ENCODE measurements at places on chromosomes 11 and 22.

- no peak for DNase-seq
These were observed 76.4 kb downstream of the C2CD3 start for GRCh38 chr11:74094393-74094792.

DNA sequence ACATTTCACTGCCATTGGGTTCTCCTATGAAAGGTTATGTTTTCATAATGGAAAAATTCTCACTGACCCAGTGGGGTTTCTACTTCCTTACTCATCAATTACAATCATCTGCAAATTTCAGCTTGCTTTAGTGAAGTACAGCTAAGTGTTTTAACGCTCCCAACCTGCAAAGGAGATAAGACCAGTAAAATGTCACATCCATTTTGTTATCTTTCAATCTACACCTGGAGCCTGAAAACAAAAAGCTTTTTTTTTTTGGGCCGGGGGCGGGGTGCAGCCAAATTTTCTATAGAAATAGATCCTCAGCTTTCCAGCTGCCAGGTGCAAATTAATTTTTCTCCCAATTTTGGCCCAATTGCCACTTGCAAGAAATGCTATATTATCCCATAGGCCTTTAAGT lies 40.6 kb downstream of the CADM1 start:
- DNase-seq, result no peak

DNA sequence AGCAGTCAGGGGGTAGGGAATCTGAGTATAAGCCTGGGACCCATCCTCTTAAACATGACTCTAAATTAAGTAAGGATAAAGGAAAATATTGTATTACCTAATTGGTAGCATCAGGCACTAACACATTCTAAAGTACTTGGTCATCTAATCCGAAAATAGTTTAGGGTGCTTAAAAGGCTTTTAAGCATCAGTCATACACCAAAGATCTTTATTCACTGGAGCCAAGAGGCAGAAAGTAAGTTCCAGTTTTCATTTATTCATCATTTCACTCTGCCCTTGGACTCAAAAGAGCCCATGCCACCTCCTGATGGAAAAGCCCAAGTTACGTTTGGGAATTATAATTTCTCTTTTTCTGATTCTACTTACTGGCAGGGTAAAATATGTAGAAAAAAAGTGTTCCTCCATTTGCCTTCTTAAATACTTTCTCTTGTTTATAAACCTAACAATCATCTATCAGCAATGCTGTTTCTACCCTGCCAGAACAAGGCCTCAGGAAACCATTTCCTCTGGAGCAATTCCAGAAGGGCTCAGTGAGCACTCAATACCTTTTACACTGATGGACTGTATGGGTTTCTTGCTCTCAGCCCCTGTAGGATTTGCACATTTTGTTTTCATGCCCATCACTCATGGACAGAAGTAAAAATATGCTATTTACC lies 120.1 kb upstream of the SLC5A12 start:
- no peak for DNase-seq

DNA sequence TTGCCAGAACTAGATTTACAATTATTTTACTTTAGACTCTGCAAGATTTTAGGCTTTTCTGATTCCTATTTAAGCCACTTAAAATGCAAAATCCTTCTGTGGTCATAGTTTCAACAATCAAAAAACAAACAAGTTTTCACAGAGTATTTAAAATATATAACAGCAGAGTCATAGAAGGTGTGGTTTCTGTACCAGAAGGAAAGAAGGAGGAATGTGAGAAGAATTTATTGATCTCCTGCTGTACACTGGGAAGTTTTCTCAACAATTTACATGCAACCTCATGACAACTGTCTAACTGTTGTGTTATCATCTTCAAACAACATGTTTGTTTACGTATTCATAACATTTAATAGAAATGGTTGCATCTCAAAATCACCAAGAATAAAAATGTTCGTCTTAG lies 102.3 kb upstream of the CEP126 start:
- no peak for DNase-seq

GRCh38 chr11:70545610-70545912 lies 147.2 kb downstream of the CTTN start:
- DNase-seq, result no peak

DNA sequence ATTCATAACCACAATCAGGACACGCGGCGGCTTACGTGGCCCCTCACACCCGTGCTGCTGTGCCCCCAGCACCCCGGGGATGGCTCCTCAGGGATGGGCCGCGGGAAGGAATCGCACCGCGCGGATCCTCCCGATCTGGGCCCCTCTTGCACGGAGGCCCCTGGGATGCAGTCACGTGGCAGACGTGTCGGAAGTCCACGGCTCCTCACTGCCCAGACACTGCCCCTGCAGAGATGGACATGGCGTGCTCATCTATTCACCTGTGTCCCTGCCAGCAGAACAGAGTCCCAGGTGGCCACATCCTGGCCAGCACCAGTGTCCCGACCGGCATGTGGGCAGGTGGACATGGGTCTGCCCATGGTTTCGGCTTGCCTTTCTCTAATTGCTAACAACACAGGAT lies 12.8 kb downstream of the MOB2 start:
- no peak for DNase-seq

DNA sequence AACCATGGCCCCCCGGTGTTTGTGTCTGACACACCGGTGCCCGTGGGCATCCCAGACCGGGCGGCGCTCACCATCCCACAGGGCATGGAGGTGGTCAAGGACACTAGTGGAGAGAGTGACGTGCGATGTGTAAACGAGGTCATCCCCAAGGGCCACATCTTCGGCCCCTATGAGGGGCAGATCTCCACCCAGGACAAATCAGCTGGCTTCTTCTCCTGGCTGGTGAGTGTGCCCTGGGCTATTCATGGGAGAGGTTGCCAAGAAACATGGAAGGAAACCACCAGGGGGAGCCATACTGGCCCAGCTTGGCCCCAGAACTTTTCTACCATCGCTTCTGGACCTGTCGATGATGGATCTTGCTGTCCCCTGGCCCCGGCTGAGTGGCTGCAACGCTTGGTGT lies 36.5 kb downstream of the PRDM11 start:
- no peak for DNase-seq

DNA sequence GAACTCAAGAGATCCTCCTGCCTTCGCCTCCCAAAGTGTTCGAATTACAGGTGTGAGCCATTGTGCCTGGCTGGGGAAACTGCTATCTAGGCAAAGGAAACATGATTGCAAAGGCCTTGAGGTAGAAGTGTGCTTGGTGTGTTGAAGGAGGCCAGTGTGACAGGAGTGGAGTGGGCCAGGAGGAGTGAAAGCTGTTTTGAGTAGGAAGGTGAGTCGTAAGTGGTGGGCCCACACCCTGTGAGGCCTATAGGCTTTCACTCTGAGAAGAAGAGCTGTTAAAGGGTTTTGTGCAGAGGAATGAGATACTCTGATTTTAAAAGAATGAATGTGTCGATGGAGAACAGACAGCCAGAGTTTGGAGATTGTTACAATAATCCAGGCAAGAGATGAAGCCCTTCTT lies 43.4 kb downstream of the WEE1 start:
- no peak for DNase-seq

GRCh38 chr22:19730655-19731360 lies 7.5 kb downstream of the GP1BB start:
- peak; percentile 83 for DNase-seq

GRCh38 chr22:19522190-19522880 lies 1.9 kb downstream of the CLDN5 start:
- no peak for DNase-seq

- no peak for DNase-seq
These were observed 32.1 kb downstream of the ARHGEF17 start for GRCh38 chr11:73340164-73340563.

GRCh38 chr11:12232817-12233601 lies 122.6 kb downstream of the MICAL2 start:
- DNase-seq, result no peak

DNA sequence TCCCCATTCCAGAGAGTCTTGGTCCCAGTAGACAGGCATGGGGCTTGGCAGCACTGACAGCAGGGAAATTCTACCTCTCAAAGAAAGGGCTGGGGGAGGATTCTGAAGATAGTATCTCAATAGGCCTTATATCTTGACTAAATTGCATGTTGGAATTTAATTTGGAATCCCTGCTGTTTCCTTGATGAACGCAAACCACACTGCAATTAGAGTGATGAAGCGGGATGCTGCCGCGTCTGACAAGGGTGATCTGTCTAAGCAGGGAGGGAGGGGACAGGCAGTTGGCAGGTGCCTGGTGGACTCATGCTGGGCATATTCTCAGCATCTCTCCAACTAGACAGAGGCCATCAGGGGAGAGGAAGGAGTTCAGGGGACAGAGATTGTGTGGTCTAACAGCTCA lies 48.4 kb downstream of the COMMD9 start:
- DNase-seq, result no peak

DNA sequence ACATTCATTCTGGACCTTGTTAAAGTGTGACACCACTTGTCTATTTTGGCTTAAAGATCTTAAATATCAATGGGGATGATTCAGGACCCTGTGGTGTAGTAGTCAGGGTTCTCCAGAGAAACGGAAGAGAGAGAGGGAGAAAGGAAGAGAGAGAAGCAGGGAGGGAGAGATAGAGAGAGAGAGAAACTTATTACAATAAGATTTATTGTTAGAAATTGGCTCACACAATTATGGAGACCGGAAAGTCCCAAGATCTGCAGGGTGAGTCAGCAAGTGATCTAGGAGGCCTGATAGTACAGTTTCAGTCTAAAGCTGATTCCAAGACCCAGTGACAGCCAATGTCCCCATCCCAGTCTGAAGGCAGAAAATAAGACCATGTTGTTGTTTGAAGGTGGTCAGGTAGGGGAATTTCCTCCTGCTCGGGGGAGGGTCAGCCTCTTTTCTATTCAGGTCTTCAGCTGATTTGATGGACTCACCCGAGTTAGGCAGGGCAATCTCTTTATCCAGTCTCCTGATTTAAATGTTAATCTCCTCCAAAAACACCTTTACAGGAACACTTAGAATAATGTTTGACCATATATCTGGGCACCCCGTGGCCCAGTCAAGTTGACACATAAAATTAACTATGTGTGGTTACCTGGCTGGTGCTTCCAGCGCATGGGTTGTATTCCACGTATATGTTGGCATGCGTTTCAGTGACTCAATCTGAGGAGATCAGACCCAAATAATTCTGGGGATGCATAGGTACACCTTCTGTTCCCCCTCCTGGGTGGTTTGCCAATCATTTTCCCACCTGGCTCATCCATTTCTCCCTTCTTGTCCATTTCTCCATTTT lies 1350.5 kb downstream of the TBC1D22A start:
- DNase-seq, result no peak

DNA sequence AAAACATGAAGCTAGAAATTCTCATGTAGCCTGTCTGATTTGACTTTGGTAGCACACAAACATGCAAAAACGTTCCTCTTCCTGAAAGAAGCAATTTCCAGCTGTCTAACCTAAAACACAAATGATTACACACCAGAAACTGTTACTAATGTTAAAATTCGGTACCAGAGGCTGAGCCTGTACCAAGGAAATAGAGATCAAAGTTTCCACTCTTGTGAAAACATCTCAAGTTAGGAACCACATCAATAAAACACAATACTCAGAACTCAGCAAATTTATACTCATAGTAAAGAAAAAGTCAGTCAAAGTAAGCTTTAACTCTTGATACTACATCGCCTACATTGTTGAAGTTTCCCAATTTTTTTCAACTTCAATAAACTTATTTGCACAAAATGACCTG lies 107.8 kb downstream of the FCHSD2 start:
- no peak for DNase-seq

DNA sequence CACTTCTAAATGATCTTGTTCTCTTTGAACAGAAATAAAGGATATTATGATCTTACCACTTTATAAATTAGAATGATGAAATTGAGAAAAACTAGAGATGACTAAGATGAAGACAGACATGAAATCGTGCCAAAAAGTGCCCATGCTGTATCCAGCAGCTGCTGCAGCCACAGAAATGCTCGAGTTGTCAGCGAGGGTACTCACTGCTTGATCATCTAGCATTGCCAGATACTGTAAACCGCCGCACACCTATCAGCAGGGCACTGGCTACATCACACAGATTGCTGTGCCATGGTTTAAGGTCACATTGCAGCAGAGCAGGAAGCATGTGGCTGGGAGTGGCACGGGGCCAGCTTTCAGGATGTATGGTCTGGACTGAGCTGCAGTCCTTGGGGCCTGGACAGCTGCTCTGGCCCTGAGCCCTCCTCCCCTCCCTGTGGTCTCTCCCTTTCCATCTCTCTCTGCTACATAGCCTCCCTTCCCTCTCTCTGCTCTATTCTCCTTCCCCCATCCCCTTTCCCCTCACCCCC lies 51.0 kb upstream of the SEPTIN5 start:
- no peak for DNase-seq

DNA sequence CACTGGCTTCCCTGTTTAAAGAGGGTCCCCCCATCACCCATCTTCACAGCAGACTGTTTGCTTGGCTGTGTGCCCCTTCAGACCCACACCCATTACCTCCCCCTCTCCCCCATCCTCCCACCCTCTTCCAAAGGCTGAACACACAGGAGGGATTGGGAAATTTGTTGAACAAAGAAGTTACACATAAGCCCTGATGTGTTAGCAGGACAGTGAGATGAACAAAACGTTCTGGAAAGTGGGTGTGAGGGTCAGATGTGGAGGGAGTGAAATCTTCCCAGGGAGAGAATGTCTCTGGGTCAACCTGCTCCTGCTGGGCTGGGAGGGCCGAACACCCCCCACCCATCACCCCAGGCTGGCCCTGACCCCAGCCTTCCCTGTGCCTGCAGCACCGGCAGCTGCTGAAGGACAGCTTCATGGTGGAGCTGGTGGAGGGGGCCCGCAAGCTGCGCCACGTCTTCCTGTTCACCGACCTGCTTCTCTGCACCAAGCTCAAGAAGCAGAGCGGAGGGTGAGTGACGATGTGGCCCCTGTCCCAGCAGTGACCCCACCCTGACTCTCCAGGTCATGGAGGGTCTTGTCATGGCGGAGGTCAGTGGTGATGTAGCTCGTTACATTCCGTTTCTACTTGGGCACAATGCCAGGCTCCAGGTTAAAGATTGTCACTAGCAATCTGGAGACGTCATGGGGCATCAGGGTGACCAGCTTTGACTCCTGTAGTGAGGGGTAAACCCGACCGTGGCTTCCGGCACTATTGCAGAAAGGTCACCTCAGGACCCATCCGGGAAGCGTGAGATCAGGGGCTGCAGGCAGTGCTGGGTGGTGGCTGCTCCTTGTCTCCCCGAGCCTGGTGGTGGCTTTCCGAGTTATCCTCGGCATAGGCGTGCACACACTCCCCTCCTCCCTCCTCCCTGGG lies 103.5 kb downstream of the BCR start:
- no peak for DNase-seq

- DNase-seq, result no peak
These were observed 668 bp upstream of the CHST1 start for GRCh38 chr11:45665933-45666647.
